Myocyte (in vitro differentiated cells): ENCODE measurements at places on chromosomes 2 and 18. TPM values are rescaled to one million over a fixed set of nuclear protein-coding genes. Genes with fewer than 3 reads are reported as not detected.

GRCh38 chr18:12057419-12058039 lies 36.1 kb upstream of the ANKRD62 start:
- DNase-seq = no peak

- DNase-seq = no peak
These were observed 42.2 kb downstream of the CD302 start for GRCh38 chr2:159755788-159756187.

- no peak for DNase-seq
These were observed 1.9 kb upstream of the NABP1 start for GRCh38 chr2:191675807-191676721.

DNA sequence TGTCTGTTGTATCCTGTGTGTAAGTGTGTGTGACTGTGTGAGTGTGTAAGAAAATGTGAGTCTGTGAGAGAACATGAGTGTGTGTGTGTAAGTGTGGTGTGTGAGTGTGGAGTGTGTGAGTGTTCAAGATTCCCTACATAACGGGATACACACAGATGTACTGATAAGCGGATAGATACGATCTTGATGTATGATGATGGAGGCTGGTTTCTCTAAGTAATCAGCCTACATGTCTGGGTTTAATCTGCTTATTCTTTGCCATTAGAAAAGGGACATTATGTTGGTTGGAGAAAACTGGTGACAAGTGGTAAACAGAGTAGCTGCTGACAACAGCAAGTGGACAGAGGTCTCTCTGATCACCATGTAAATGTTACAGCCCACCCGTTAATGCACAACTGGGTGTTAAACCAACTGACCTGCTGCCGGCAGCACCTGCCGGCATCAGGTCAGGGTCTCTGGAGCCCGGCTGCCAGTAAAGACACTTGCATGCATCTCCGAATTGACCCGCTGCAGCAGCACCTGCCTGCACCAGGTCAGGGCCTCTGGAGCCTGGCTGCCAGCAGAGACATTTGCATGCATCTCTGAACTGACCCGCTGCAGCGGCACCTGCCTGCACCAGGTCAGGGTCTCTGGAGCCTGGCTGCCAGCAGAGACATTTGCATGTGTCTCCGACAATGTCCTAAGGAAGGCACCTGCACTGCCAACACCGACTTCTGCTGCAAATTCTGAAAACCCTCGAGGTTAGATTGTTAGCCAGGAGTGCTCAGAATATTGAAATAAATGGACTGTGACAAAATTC lies 87.5 kb downstream of the MBP start:
- no peak for DNase-seq

DNA sequence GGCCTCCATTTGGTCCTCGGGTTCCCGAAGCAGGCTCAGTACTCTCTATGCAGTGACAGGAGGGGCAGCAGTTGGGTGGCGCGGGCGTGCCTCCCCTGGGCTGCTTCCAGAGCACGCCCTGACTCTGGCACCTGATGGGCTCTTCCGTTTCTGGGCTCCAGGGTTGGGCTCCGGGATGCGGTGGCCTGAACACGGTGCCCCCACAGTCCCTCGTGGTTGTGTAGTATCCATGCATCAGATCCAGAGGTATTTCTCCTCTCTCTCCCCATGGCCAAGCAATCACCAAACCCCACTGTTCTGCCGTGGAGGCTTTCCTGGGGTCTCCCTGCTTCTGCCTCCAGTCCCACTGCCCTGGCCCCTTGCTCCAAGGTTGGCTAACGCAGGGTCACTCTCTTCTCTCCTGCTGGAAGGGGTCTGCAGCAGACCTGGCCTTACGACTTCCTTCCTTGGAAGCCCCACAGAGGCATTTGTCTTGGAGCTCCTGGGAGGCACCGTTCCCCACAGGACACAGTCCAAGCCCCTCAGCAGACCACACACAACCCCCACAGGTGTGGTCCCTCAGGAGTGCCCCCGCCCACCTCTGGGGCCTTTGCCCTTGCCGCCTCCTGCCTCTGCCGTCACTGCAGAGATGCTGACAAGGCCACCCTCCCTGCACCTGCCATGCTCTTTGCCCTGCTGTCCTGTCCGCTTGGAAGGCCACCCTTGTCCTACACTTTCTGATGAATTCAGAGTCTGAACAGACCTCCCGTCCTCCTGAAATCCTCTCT lies 136.6 kb upstream of the ASB18 start:
- DNase-seq = no peak

GRCh38 chr2:61469424-61470121 lies 1.3 kb downstream of the USP34 start:
- DNase-seq = no peak

DNA sequence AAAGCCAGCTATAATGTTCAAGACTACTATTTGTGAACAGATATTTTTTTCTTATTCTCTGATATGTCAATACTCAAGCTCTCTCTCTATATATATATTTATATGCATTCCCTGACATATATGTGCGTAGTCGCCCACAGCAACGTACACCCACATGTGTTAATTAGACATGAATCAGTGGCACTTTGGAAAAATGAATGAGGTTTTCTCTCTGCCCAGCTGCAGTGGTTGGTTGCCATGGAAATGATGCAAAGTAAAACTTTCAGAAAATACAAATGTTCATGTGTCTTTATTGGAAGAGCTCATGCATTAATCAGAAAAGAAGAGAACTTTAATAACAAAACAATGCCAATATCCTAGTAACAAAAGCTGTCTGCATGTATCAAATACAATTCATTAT lies 34.7 kb downstream of the UNC80 start:
- DNase-seq = no peak

GRCh38 chr2:176677746-176678265 lies 408.6 kb downstream of the MTX2 start:
- no peak for DNase-seq

DNA sequence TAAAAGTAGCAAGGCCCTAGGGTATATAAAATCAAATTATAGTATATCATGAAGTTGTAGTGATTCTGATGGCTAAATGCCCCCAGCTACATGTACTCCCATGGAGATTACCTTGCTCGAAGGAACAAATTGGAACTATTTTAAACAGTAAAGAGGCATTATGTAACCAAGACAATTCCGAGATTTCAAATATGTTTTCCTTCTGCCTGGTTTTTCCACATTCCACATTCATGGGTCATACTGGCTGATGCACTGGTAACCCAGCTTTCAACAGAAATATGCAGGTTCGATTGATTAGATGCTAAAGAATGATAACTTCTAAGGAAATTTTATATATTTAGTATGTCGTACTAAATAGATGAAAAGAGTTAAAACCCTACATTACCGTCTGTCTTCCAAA lies 62.3 kb upstream of the MGAT4A start:
- DNase-seq = no peak

GRCh38 chr2:37250869-37251740 lies 19.6 kb downstream of the NDUFAF7 start:
- DNase-seq = no peak

GRCh38 chr18:62763101-62763521 lies 47.8 kb downstream of the PHLPP1 start:
- DNase-seq = no peak

GRCh38 chr2:144596073-144596871 lies 76.4 kb upstream of the ZEB2 start:
- peak; percentile 28 for DNase-seq

Gene CD28
- total RNA-seq = 0.45 and 0.57 TPM in 2 replicates
